ENCODE measurements at places on chromosomes 6 and 20. TPM values are rescaled to one million over a fixed set of nuclear protein-coding genes. Genes with fewer than 3 reads are reported as not detected.

GRCh38 chr20:63737945-63738686 lies 1.5 kb upstream of the SLC2A4RG start:
- no peak for DNase-seq

DNA sequence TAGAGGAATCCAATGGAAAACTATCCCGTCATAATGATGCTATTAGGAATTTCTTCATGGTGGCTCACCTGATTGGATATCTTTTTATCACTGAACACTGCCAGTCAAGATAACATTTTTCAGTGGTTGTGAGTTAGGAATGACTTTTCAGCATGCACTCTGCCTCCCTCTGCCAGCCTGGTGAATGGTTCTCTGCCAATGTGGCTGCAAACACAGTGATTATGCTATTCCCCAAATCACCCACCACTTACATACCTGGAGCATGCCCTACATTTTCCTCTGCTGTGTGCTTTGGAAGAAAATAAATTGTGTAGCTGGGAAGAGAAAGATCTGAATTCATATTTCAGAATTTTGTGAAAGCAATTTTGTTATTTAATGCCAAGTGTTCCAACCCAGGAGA lies 102.6 kb upstream of the LAMP5 start:
- no peak for DNase-seq

DNA sequence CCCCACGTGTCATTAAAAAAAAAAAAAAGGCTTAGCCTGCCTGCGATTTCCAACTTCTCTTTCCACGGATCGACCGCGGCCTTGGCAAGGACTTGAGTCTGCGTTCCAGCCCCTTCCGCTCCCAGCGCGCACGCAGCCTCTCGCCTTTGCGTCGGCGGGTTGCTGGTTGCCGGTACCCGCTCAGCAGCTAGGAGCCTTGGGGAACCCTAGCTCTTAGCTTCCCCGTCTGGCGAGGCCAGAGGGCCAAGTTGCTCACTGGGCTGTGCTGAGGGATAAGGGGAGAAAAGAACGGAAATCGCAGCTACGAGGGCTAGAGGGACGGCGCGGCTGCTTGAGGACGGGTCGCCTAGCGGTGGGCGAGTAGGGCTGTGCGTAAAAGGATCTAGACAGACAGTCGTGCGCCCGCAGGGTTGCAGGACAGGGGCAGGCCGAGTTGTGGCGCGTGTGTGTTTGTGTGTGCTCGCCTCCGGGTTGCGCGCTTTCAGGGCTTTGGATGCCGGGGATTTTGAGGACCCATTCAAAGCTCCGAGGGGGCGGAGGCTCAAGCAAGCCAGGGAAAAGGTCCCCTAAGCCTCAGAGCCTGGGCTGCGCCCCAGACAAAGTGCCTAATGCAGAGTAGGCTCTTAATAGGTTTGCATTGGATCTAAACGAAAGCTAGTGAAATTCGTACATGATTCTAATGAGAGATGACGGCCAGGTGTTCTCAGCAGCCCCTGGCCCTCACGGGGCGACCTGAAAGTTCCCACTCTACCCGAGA lies 40.5 kb upstream of the OSTM1 start:
- DNase-seq: peak; percentile 3

WFDC12 gene
- total RNA-seq: not detected
